Neural progenitor cell (in vitro differentiated cells): ENCODE measurements at places on chromosomes 4 and X.

- DNase-seq: no peak
Measured at GRCh38 chr4:95998311-95998710, 158.4 kb downstream of the PDHA2 start.

DNA sequence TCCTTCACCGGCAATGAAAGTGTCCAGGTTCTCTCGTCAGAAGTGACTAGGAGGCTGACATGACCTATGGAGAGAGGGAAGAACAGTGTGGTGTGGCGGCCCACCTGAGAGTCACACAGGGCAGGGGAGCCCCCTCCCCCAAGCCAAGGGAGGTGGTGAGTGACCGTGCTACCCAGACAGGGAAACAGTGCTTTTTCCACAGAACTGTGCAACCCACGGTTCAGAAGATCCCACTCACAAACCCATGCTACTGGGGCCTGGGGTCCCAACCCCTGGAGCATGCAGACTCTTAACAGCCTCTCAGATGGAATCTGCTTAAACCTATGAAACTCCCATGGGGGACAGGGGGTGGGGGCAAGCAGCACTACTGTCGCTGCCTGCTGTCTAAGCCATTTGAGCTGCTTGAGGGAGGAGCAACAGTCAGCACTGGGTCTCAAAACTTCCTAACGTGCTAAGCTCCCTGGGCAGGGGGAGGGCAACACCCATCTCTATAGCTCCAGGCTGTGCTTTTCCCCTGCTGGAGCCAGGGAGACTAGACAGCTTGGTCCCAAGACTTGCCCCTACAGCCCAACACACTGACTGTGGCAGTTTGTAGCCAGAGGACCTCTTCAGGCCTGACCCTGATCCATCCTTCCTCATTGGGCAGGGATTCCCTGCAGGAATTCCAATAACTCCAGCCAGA lies 850.4 kb upstream of the AADAT start:
- DNase-seq: no peak

DNA sequence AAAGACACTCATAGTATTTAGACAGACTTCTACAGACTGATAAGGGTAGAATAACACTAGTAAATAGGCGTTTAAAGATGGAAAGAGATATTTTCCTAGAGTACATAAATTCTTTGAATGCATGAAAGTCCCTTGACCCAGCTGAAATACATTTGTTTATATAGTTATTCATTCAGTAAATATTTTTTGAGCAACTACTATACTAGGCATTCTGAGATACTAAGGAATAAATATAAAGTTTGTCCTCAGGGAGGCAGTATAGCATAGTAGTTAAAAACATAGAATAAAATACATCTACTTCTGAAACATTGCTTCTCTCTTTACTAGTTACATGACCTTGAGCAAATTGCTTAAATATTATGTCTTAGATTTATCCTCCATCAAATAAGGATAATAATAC lies 27.4 kb downstream of the HMGN5 start:
- DNase-seq: no peak

GRCh38 chrX:48541140-48541814 lies 1.8 kb downstream of the TBC1D25 start:
- DNase-seq: no peak

DNA sequence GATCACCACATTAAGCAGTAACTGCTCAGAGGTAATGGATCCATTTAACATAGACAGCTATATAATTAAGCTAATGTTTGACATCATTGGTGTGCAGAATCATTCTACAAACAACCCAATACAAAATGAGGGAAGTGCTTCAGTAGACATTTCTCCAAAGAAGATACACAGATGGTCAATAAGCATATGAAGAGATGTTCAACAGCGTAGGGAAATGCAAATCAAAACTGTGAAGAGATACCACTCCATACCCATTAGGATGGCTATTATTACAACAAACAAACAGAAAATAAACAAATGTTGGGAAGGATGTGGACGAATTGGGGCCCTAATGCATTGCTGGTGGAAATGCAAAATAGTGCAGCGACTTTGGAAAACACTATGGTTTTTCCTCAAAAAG lies 294.6 kb downstream of the ANK2 start:
- DNase-seq: no peak

GRCh38 chr4:8525383-8526120 lies 54.6 kb upstream of the GPR78 start:
- no peak for DNase-seq

DNA sequence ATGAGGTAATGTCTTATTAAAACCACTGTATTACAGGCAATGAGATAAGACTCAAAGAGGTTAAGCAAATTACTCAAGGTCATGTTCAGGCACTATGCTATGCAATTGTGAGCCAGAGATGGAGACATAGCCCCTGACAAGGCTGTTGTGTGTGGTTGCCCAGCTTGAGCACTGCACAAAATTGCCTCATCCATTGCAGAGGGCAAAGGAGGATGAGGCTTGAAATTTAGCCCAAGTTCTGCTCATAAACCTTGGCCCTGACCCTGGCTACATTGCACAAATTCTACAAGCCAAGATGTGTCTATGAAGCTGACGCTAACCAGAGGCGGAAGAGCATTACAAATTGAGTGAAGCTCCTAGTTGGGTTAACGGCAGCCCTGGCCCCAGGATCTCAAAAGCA lies 65.6 kb upstream of the PGM2 start:
- no peak for DNase-seq

- no peak for DNase-seq
Measured at GRCh38 chrX:31154946-31155345, 83.1 kb upstream of the FTHL17 start.

- no peak for DNase-seq
Measured at GRCh38 chrX:103107836-103108235, 14.9 kb upstream of the NXF3 start.

DNA sequence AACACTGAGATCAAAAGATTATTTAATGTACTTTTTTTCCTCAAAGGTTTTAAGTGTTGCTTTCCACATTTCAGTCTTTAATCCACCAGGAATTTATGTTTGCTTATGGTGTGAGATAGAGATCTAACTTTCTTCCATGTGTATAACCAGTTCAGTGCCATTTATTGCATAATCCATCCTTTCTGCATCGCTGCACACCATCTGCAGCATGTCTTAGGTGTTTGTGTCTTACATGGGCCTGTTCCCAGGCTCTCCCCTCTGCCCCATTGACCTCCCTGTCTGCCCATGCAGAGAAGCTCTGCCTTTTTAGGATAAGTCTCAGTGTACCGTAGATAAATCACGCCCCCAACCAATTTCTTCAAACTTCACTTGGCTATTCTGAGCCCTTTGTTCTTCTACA lies 30.3 kb downstream of the NSDHL start:
- no peak for DNase-seq

GRCh38 chr4:152684007-152684406 lies 4.2 kb upstream of the TMEM154 start:
- no peak for DNase-seq

- no peak for DNase-seq
Measured at GRCh38 chr4:124151031-124151430, 561.5 kb downstream of the ANKRD50 start.

DNA sequence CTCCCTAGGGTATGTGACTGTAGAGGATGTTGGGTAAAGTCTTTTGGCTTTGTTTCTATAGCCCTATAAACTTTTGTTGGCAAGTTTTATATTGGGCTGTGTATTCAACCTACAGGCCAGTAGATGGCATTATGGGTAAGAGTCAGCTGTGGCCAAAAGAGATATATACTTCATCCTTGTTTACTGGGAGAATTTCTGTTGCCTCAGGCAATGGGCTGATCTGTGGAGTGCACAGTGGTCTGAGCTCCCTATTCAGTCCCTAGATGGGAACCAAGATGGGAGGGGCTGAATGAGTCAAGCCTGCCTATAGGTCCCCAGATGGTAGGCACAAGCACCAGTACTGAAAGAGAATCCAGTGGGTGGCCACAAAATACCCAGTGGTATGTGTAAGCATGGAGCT lies 580.6 kb downstream of the EPHA5 start:
- DNase-seq: peak; percentile 4

DNA sequence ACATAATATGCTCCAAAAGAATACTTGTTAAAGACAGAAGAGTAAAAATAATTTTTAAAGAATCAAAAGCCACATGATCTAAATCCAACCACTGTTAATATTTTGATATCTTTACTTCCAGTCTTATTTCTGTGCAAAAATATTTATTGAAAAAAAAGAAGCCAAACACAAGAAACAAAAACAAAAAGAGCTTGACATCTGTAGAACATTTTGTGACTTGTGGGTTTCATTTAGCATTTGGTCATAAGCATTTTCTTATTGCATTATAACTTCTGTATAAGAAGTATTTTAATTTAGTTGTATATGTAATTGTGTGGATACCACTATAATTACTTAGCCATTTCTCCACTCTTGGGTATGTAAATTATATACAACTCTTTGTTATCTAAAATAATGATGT lies 63.1 kb downstream of the DIPK2B start:
- DNase-seq: no peak

- DNase-seq: no peak
Measured at GRCh38 chr4:32243926-32244325, 1523.8 kb downstream of the PCDH7 start.

DNA sequence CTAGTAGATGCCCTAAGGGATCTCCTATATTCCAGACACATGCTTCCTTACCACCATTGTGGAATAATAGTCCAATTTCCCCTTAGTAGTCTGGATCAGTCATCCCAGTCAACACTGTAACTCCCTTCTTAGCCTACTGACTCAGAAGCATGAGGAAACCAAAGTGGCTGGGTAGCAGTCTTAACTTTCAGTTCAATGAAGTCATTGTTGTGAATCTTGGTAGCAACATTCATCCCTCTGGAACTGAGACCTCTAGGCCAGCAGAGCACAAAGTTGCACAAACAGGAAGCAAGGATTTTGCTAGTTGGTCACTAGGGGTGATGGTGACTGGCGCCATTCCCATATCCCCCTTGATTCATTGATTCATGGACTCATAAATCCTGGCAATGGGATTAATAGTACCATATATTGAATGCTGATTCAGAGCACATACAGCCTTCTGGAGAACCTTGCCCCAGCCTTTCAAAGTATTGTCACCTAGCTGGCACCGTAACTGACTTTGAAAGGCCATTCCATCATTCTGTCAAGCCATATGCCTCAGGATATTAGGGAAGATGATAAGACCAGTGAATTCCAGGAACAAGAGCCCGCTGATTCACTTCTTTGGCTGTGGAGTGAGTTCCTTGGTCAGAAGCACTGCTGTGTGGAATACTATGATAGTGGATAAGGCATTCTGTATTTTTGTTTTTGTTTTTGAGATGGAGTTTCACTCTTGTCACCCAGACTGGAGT lies 19.7 kb upstream of the GPAT3 start:
- no peak for DNase-seq

- no peak for DNase-seq
Measured at GRCh38 chr4:67616478-67616877, 58.0 kb downstream of the STAP1 start.

- no peak for DNase-seq
Measured at GRCh38 chr4:163476761-163477438, 3.3 kb upstream of the TKTL2 start.

- no peak for DNase-seq
Measured at GRCh38 chr4:83230928-83231327, 53.7 kb downstream of the COQ2 start.

GRCh38 chr4:48781968-48782367 lies 1.9 kb upstream of the FRYL start:
- DNase-seq: no peak

DNA sequence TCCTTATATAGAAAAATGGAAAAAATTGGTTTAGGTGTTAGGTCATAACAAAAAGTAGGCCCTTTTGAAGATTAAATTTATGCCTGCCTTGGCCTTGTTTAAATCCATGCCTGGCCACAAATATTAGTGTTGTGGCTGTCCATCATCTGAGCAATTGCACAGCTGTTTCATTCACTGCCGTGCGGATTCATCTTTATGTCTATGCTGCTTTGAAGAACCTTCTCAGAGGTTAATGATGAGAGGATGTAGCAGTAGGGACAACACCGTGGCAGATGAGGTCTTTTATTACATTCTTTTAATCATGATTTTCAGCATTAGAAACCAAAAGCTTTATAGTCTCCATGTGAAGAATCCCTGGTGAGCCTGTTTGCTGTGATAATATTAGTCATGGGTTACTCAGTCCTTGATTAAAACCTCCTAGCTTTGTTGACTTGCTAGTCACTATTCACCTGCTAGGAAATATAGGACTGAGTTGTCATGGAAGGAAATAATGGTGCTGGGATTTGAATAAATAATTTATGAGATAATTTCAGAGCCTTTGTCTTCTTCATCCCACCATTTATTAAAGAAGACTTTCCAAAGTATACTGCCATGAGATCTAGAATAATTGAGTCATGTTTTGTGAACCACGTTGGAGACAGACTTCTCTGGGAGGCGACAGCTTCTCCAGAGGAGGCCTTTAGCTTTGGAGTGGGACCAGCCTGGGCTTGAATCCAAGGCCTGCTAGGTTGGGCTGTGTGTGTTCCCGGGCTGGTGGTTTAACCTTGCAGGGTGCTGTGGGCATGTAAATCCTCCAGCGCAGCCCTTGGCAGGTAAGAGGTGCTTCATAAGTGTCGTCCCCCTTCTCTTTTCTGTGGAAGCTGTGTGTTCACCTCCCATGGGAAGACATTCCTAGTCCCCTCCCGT lies 53.5 kb downstream of the PTTG2 start:
- no peak for DNase-seq

DNA sequence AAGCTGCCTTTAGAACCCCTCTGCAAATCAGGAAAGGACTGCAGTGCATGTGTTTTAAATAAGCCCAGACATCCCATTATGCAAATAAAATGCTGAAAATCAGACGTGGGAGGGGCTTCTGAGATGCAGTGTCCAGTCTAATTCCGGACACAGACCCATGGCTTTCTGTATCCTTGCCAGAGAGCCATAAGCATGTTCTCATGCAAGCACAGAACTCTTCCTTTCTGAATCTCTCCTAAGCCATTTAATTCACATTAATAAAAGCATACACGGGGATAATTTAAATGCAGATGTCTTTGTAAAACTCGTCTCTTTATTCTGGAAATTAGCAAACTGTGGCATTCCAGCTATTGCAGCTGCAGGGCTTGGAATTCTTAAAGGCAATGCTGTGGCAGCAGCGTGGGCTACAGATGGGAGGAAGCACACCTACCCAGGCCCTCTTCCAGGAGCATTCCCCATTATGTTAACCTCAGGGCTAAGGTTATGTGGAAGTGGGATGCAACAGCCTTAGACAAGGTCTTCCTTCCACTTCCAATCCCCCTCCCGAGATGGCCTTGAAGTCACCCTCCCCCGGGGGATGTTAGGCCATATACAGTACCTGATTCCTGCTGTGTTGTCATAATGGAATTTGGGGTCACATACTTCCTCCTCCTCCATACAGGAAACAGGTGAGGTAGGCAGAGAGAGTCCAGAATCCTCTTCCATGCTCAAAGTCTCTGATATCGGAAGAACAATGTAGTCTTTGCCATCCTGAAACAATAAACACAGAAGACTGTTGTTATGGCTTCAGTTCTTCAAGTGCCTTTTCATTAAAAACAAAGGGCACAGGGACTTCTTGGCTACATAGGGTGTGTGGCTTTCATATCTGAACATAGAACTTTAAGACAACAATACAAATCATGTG lies 38.1 kb downstream of the KDR start:
- DNase-seq: no peak
